RPMI7951 (cell line): ENCODE measurements at places on chromosomes 4 and X.

DNA sequence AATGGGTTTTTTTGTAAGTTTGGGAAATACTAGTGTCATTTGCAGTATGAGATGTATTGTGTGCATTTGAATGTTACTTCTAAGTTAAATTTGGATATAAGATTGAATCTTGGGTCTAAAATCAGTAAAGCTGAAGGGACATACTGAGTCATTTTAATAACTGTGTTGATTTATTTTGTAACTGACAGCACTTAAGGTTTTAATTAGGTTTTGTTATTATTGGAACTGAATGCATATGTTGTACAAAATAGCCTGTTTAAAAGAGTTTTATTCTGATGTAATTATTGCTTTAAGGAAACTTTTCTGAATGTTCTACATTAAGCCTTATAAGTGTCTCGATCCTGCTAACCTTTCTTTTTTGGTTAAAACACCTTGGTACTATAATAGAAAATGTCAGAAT, 396.6 kb downstream of the MAPK10 start:
- no peak for DNase-seq

GRCh38 chr4:58411904-58412303, 1301.7 kb upstream of the IGFBP7 start:
- no peak for DNase-seq

DNA sequence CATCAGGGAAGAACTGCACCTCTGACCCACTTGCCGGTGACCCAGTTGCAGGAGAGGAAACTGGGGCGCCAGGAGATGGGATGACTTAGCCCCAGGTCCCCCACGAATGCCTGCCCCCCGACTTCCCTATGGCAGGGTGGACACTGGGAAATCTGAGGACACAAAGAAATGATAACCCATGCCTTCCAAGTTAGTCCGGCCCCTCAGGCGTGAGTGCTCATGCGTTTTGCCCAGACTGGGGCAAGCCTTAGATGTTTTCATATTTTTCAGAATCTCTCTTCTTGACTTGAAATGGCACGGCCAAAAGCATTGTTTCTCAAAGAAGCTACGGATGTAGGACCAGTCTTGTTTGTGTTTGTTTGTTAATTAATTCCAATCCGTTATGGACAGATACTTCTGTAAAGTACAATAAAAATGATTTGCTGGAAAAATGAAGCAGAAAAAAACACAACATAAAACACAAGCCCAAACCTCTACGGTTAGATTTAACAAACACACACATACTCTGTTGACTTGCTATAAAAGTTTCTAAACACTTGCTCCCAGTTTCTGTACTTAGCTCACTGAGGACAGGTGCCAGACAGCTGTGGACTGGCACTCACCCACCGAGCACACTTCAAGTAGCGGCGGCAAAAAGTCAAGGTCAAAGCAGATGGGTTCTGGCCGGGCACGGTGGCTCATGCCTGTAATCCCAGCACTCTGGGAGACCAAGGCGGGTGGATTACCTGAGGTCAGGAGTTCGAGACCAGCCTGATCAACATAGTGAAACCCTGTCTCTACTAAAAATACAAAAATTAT, 341.5 kb downstream of the BCOR start:
- peak; percentile 56 for DNase-seq

DNA sequence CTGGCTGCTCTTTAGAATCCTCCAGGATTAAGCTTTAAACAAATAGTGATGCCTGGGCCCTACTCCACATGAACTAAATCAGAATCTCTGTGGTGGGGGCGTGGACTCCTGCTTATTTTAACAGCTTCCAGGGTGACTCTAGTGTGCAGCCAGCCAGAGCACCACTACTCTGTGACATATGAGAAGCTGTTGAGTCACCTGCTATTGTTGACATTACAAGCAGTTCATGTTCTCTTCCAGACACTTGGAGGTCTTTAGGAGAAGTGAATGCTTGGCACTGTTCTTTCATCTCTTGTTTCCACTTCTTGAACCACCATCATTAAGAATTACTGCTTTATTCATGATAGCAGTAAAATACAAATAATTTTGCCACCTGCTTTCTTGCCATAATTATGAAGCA, 426 bp upstream of the C4orf51 start:
- peak; percentile 78 for DNase-seq

DNA sequence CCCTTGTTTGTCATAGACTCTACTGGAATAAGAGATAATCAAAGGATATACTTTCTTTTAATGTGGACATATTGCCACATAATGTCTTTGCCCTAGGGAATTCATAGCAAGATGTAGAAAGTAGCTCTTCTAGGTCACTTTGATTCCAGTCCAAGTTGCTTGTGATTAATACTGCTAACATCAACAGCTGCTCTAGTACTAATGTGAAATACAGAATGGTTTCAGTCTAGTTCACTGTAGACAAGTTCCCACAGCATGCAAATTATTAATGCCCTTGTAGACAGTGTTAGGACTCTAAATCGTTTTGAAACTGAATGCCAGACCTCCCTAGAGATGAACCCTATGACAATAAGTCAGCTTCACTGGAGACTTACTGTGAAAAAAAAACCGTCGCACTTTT, 494.6 kb upstream of the ATOH1 start:
- no peak for DNase-seq

GRCh38 chrX:30865015-30865414, 24.0 kb downstream of the TAB3 start:
- peak; percentile 4 for DNase-seq

GRCh38 chr4:173536808-173537429, 6.9 kb upstream of the HAND2 start:
- no peak for DNase-seq

DNA sequence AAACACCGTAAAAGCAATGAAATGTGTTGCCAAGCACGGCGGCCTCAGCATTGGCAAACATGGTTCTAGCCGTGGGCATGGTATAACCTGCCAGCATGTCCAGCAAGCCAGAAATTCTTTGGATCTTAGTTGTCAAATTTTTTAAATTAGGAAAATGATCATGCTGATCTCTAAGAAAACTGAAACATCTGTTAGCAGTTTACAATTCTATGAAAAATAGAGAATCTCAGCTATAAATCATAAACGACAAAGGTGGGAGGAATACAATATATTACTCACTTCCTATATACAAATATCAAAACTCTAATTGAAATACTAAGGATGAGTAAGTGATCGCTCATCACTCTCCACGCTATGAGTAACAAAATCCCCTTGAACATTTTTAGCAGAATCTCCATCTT, 130.3 kb downstream of the ADGRA3 start:
- peak; percentile 51 for DNase-seq

DNA sequence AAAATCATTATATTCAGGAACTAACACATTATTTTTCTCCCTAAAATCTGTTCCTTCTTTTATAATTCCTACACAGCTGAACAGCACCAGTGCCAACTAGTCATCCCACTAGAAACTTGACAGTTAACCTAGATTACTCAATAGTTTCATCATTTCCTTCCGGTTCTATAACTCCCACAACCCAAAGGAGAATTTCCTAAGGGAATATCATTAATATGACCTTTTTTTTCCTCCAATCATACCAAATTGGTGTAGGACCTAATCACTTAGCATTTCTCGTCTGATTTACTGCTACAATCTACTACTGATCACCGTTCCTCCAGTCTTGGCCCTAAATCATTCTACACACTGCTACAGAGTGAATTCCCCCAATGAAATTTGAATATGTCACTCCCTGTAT, 45.9 kb downstream of the WDFY3 start:
- peak; percentile 60 for DNase-seq

GRCh38 chr4:74536557-74536956, 91.6 kb downstream of the AREG start:
- no peak for DNase-seq
